ENCODE measurements at places on chromosomes 1 and 21.
A peak's percentile ranks its signal among the peaks of the same experiment; 100 is the strongest.

- no peak for DNase-seq
Observed at GRCh38 chr1:221632072-221632471, 109.8 kb downstream of the DUSP10 start.

GRCh38 chr1:183206538-183207122 is 20.6 kb downstream of the LAMC2 start:
- DNase-seq: no peak

DNA sequence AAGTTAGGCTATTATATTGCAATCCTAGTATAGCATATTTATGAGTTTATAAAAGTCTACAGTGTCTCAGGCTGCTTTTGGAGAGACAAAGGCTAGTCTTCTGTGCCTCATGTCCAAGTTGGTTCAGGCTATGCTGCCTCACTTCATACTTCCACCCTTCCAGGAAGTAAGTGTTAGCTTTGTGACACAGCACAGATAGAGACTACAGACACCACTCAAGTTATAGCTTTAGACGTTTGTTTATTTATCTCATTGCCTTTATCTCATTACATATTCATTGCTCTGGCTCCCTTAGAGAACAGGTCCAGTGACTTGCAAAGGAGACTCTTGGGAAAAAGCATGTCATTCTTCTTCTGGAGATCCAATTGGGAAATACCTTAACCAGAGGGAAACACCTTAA is 22.6 kb upstream of the GBP4 start:
- no peak for DNase-seq

GRCh38 chr1:228174482-228175315 is 9.1 kb downstream of the IBA57 start:
- DNase-seq: no peak

DNA sequence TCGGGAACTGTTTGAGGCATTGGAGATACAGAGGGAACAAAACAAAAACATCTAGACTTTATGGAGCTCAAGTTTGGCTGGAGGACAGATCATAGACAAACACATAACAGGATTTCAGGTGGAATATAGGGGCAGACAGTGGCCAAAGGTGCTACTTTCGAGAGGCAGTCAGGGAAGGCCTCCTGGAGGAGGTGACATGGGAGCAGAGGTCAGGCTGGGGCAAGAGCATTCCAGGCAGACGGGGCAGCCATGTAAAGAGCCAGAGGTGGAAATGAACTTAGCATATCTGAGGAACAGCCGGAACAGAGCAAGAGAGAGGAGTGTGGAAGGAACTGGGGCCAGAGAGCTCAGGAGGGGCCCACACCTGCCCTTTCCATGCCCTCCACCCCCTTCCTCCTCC is 122.3 kb downstream of the DMRTB1 start:
- no peak for DNase-seq

DNA sequence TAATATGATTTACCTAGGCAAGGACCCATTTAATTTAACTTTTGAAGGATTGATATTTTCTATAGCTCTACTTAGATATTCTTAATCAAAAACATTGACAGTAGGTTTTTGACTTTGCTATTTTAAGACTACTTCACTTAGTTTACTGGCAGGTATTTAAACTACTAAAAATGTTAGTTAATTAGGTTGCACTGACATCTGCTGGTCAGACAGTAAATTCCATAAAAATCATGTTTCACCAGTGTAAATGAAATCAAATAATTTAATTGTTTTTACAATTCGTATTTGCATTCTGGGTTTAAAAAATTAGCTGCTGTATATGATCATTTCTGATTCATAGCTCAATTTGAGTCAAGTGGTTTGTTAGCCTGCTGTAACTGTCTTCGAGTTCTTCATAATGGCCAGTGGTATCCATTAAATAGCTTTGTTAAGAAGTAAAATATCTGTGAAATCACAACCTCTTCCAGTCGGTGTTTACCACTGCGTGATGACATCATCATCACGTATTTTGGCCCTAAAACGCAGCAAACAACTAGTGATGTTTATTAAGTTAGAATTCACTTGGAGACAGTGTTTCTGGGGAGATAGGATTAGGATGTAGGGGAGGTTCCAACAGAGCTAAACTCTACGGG is 26.2 kb downstream of the EXTL2 start:
- DNase-seq: peak; percentile 20

DNA sequence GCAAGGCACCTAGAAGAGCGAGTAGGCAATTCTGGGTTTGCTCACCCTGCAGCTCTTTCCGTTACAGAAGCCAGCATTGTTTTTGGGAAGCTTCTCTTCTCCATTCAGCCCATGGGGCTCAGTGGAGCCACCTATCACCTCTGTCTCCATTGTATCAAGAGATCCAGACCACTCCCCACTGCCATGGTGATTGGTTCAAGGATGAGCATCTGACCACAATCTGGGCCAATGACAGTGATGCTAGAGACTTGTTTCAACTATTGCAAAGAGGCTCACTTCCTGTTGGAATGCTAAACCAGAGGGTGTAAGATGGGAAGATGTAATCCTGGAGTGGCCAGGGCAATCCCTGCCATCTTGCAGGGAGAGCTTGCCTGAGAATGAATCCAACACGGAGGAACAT is 6.6 kb downstream of the SPATA21 start:
- no peak for DNase-seq

DNA sequence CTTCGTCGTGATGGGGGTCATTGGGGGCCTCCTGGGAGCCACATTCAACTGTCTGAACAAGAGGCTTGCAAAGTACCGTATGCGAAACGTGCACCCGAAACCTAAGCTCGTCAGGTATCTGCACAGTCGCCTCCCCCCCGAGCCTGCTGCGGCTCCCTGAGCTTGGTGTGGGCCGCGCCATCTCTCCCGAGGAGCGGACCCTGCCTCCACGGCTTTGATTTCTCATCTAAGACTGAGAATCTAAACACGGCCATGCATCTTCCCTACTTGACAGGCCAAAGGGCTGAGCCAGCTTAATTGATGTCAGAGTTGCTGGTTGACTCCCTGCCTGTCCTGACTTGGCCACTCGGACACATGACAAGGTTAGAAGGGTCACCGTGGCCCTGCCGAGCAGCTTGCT is 19.1 kb downstream of the NPPA start:
- DNase-seq: no peak

GRCh38 chr1:39671793-39672550 is at the start of gene NT5C1A:
NT5C1A (minus strand) TSS chr1:39672107; CDS start chr1:39672038, 69 bp downstream.
- no peak for DNase-seq

GRCh38 chr21:14737922-14738321 is 191.8 kb upstream of the SAMSN1 start:
- DNase-seq: peak; percentile 43

DNA sequence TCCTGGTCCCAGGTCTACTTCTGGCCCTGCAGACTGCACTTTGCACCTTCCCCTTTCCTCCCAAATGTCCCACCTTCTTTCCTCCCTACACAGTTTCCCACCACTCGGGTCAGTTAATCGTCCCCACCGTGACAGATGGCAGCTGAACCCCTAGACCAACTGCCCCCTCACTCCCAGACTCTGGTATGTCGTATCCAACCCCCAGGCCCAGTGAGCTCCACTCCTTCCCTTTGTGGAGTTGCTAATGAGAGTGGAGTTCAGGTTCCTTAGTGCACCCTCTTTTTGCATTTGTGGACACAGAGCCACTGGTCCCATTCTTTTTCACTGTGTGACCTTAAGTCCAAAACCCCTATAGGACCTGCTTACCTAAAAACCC is 1.8 kb downstream of the MAN1C1 start:
- no peak for DNase-seq

DNA sequence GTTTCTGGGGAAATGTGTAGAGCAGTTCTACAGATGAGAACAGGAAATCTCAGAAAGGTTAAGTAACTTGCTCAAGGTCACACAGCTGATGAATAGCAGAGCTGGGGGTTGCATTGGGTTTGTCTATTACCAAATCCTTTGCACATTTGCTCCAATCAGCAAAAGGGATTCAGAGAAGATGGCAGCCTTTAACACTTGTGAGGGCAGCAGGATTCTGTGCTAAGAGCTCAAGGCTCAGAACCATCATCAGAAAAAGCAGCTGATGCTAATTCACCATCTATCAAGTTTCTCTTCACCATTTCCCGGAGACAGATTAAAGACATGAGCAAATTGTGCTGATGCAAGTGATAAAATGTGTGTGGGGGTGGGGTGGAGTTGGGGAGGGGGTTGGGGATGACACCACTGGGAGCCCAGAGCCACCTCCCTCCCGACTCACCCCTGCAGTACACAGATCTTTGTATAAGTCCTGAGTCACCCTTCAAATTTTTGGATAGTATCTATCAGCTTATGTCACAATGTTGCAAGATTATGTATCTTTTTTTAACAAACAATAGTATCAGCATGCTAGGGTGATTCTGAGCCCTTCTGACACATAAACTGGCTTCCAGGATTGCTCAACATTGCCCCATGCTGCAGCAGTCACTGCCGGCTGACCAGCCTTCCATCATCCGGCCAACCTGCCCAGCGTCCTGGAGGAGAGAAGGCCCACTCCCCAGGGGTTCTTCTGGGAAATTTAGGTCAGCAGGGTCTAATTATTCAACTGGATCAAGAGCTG is 2.8 kb upstream of the SPSB1 start:
- DNase-seq: peak; percentile 61

- no peak for DNase-seq
Observed at GRCh38 chr1:69409731-69410456, 157.8 kb upstream of the LRRC7 start.

DNA sequence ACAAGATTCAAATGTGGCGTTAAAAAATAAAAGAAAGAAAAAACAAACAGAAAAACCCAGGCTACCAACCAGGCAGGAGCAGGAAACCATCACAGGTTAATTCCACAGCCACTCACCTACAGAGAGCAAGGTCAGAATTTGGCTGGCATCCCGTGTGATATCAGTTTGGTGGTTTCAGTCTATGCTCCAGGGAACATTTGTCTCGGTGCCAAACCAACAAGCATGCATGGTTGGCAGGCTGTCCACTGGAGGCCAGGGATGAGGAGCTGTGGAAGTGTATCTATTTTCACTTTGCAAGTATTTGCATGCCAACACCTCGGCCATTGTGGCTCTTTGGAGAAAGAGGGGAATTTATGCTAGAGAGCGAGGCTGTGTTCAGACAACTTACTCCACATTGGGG is 53.1 kb upstream of the PROX1 start:
- no peak for DNase-seq

GRCh38 chr1:206555473-206555935 is 48.2 kb downstream of the RASSF5 start:
- no peak for DNase-seq

GRCh38 chr1:2412773-2413494 is 570 bp upstream of the PEX10 start:
- DNase-seq: no peak

DNA sequence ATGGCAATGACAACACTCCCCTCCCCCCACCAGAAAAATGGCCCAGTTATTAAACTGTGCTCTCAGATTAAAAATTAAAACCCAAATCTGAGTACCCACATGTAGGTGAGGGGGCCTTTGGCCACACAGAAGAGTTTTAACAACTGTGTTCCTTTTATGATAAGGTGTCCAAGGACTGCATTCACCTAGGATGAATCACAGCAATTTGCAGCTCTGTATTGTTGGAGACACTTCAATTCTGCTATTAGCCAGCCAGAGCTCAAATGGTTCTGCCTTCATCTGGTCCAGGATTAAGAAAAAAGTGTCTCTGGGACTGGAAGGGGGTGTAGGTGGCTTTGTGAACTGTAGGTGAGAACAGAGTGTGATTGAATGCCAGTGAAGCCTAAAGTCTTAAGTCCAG is 43.3 kb upstream of the DIRAS3 start:
- DNase-seq: no peak

GRCh38 chr1:101120868-101121267 is 95.3 kb upstream of the DPH5 start:
- DNase-seq: no peak

GRCh38 chr1:233435622-233436021 is 108.1 kb downstream of the MAP3K21 start:
- no peak for DNase-seq

All from NCI-H460 (cell line).